ENCODE measurements at places on chromosomes 1 and 21.

- no peak for DNase-seq
These were observed 23.7 kb upstream of the SRRM1 start for GRCh38 chr1:24619376-24619775.

GRCh38 chr1:221900678-221901077 lies 158.8 kb upstream of the DUSP10 start:
- no peak for DNase-seq

DNA sequence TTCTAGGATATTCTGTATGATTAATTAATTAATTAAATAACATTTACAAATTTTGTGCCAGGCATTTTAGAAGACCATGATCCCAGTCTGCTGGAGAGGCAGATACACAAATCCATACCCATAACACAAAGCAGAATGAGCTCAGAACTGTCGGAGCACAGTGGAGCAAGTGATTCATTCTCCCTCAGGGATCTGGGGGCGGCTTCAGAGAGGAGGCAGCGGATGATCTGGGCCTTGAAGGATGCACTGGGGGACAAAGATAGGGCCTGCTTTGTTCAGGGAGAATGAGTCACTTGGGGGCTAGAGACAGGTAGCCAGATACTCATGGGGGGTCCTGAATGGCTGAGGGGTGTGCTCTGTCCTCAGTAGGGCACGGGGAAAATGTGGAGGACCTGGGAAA lies 50.9 kb upstream of the TRABD2B start:
- no peak for DNase-seq

DNA sequence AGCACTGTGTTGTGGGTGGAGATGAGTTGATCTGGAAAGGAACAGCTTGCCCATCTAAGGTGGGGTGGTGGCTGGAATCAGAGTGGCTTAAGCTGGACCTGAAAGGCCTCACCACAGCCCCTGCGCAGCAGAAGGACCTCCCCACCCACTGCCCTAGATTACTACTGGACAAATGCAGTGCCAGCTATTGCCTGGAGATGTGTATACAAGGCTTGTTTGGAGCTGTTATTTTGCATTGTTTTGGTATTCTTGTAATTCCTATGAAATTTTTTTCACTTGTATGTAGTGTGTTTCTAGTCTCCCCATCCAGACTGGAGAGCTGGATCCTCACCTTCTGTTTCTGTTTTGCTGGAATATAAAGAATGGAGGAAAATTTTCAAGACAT lies 1.3 kb upstream of the SLC30A1 start:
- no peak for DNase-seq

DNA sequence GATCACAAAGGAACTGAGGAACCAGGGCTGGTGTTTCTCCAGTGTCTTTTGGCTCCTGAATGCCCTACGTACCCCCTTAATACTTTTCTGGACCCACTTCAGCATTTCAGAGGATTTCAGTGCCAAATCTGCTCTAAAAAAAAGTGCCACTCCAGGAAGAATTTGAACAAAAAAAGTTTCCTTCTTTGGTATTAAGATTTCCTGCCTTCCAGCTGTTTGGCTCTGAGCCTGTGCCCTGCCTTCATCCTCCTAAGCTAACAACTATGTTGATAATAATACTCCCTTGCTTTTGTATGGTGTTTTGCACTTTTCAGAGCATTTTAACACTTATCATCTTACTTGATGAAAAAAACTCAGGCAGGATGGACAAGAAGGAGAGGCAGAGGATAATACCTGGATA lies 11.0 kb upstream of the RIMS3 start:
- DNase-seq = no peak

- peak; percentile 67 for DNase-seq
These were observed 16.4 kb downstream of the CD2 start for GRCh38 chr1:116770625-116771024.

DNA sequence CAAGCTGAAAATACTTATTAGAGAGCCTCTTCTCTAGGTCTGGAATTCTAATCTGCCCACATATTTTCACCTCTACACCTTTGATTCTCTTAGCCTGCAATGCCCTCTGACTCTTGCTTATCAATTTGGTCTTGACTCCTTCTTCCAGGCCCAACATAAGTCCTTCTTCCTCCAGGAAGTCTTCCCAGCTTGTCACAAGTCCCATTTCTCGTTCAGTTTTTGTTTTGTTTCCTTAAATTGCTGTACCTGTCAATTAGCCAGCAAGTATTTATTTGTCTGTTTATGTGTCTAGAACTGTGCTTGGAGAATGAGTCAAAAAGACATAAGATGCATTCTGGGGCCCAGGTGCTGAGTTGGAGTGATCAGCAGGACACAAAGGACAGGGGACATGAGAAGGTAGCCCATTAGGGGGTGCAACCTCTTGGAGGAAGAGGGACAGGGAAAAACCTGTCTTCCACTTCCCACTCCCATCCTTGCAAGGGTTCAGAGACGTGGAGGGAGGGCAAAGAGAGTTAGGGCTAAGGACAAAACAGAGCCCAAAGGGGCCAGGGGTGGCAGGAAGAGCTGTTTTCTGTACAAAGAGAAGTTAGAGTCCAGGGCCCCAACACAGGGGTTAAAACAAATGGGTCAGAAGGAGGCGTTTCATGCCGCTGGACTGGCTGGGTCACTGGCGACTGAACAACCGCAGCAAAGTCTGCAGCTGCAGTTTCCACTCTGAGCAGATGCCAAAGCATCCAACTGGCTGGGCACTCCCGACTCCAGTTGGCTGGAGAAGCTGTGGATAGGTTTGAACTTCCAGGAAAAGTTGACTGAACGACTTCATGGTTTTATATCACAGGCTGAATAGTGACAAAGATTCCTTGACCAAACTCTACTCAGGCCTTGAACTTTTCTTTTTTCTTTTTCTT lies 10.7 kb upstream of the CNR2 start:
- no peak for DNase-seq

DNA sequence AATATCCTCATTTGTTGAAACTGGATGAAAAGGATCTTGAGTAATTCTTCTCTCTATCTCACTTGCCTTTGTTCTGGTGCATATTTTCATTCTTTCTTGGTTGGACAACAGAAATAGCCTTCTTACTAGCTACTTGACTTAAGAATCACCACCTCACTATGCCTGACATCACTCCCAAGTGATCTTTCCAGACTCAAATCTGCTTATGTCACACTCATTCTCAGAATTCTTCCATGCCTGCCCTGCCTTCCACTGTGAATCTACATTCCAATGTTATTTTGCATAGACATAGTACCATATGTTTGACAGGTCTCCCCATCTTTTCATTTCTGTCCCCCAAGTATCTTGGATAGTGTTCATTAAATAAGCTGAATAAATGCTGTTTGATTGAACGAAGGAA lies 78.5 kb upstream of the DPYD start:
- DNase-seq = no peak

DNA sequence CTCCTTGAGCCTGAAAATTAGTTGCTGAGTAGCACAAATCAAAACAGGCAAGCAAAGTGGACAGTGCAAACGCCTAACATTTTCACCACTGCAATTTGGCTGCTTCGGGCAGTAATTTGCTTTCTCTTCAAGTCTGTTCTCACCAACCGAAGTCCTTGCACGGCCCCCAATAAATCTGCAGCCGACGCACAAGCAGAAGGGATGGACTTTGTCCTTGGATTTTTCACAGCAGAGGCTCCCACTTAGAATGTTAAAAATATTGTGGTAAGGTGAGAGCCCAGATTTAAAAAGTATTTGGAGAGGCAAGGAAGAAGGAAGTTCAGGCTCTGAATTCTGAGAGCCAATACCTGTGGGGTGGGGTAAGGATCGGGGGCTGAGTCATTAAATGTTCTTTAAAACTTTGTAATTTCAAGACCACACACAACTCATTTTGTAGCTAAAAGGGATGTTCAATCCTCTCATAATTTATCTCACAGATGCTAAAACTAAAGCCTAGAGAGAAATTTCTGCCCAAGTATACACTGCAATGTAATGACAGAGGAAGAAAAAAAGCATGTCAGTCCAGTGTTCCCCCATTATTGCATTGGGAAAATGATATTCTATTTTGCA lies 6.2 kb downstream of the CD247 start:
- DNase-seq = peak; percentile 57

GRCh38 chr1:77014073-77014788 lies 147.0 kb downstream of the ST6GALNAC5 start:
- DNase-seq = no peak

GRCh38 chr1:193709607-193710006 lies 523.2 kb upstream of the B3GALT2 start:
- no peak for DNase-seq

- DNase-seq = no peak
These were observed 144.1 kb upstream of the IGSF21 start for GRCh38 chr1:17963513-17963912.

DNA sequence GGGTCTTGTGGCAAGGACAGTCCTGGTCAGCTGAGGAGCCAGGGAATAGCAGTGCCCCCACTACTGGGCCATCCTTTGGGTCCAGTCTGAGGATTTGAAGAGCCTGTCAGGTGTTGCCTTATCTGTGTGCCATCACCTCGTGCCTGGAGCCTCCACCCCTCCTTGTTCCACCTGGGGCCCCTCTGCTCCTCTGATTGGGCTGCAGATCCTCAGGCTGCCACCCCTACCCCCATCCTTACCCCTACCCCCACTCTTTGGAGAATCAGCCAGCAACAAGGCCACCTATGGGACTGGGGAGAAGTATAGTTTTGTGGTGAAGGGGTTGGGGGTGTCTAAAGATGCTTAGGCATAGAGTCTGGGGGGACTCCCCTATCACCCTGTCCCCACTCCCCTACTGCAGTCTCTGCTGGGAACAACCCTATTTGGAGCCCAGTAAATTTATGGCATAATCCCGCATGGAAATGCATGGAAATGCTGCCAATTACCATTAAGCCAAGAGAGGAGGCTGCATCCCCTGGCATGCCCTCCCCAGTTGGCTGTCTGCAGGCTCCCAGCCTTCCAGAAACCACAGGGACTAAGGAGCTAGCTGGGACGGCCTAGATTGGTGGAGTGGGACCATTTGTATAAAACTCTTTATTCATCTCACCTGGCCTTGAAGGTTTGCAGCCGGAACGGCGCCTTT lies 142.7 kb upstream of the CSF3R start:
- no peak for DNase-seq

DNA sequence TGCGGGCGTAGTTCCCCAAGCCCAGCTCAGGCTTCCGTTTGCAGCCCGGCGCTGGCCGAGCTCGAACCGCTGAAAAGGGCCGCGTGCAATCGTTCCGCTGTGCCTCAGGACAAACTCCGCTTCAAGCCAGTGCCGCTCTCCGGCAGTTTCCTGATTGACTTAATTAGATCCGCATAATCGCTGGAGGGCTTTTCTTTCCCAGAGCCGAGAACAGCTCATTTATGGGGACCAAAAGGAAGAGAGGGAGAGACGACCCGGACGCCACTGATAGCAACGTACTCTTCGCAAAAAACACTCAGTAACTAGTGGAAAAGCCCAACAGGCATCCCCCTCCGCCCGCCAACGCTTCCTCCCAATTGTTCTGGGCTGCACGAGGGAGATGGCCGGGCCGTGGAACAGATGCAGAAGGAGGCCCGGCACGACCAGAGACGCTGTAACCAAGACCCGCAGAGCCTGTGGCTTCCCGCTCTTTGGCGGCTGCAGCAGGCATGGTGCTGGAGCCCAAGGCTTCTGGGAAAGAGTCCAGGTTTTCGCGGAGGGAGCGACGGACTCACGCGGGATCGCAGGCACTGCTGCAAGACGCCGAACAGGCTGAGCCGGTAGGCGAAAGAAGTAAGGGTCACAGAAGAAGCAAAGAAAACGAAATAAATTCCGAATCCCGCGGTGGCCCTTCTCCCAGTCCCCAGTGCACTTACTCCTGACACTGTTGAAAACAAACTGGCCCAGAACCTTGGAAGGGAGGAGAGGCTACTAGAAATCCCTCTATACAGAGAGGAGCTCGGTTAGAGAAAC lies 3.6 kb upstream of the FOXD2 start:
- no peak for DNase-seq

- no peak for DNase-seq
These were observed 21.3 kb downstream of the RAB3B start for GRCh38 chr1:51969038-51969705.

- no peak for DNase-seq
These were observed 32.2 kb downstream of the STUM start for GRCh38 chr1:226580625-226581270.

DNA sequence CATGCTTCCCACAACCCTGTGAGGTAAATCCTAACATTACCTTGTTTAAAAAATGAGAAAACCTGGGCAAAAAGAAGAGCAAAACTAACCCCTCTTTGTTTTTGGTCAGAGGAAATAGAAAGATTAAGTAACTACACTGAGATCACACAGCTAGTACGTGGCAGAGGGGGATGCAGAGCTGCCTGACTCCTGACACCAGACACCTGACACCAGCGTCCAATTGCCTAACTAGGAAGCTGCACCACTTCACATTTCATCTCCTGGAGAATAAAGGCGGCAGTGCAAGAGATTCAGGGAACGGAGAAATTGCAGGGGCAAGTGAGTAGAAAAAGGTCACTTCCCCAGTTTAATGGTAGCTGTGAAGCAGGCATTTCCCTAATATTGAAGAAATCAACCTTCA lies 229.3 kb upstream of the PTBP2 start:
- no peak for DNase-seq

- no peak for DNase-seq
These were observed 3.7 kb downstream of the MATN1 start for GRCh38 chr1:30719406-30720270.

DNA sequence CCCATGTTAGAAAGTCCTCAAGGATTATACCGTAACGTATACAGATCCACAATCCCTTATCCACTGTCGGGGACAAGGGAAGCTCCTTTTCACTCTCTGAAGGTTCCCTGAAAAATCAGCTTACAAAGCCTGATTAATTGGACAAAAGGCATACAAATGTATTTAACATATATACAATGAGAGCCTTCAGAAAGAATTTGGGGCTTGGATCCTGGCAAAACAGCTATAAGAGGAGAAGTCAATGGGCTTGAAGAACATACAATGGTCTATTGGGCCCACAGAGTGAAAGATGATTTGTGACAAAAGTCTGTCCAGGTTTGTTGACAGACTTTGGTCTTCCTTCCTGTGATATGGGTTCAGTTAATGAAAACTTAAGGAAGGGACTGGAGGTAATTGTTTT lies 10.7 kb downstream of the TACSTD2 start:
- no peak for DNase-seq

- no peak for DNase-seq
These were observed 8.9 kb downstream of the LYST start for GRCh38 chr1:235857756-235858155.
